ENCODE measurements at places on chromosomes 11 and 22. TPM values are rescaled to one million over a fixed set of nuclear protein-coding genes. Genes with fewer than 3 reads are reported as not detected.

DNA sequence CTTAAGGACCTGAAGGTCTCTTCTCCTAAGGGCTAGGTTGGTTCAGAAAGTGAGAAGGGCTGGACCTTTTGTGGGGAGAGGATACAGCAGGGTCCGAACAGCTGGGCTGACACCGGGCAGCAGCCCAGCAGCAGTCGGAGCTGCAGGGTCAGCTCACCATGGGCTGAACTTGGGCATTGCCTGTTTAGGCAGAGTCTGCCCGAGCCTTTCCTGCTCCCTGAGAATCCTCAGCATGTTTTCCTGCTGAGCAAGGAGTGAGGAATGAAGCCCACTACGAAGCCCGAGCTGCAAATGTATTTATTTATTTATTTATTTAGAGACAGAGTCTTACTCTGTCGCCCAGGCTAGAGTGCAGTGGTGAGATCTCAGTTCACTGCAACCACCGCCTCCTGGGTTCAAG, 83.9 kb downstream of the PTPRJ start:
- no peak for DNase-seq

The CHRM1 gene
- not detected for total RNA-seq

DNA sequence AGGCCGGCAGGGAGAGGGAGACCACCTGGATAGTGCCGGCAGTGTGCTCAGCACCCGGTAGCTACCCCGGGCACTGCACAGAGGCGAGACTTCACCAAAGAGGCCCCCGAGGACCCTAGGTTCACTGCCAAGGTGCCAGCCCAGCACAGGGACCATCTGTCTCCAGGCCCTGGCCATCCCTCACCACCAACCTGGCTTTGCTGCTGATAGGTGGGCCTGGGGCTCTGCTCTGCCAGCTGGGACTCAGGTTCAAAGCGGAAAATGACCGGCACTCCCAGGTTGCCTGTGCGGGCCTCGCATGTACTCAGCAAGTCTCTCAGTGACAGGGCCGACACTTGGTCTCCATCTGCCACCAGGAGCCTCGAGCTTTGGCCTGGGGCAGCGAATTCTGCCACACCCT, 812.2 kb downstream of the BRD1 start:
- DNase-seq = peak; percentile 29

- DNase-seq = no peak
These were observed 7.1 kb downstream of the PHLDB1 start for GRCh38 chr11:118614511-118614910.

The OR2D2 gene
- total RNA-seq = not detected
